Ovary (tissue), 10 donors: ENCODE measurements at places on chromosomes 1 and 21. TPM values are rescaled to one million over a fixed set of nuclear protein-coding genes. Genes with fewer than 3 reads are reported as not detected.

LRRIQ3 gene
- polyA plus RNA-seq = 0.52 TPM

GRCh38 chr1:19196331-19196730 is 13.7 kb downstream of the UBR4 start:
- no peak for DNase-seq

SYT6 gene
- 0.35 TPM for polyA plus RNA-seq

ASCL5 gene
- not detected for polyA plus RNA-seq

PLA2G2E gene
- not detected for polyA plus RNA-seq

AMY2A gene
- polyA plus RNA-seq = 0.15 TPM

GRCh38 chr1:5819391-5820025 is 172.7 kb downstream of the NPHP4 start:
- no peak for DNase-seq

AKR1A1 gene
- 99.0 TPM for polyA plus RNA-seq

DNA sequence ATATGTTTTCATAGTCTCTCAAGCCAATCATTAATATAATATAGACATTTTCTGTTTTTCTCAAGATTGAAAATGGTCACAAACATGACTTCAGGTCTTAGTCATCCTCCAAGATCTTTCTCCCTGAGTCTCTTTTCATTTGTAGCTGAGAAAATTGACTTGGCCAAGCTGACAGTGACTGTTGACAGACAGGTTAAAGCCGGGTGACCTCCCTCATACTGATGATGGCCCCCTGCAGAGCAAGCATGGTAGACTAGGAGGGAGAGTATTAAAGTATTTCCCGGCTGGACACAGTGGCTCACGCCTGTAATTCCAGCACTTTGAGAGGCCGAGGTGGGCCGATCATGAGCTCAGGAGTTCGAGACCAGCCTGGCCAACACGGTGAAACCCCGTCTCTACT is 6.8 kb upstream of the KIAA1614 start:
- no peak for DNase-seq
